ENCODE measurements at places on chromosomes 2 and 18. TPM values are rescaled to one million over a fixed set of nuclear protein-coding genes. Genes with fewer than 3 reads are reported as not detected.

DNA sequence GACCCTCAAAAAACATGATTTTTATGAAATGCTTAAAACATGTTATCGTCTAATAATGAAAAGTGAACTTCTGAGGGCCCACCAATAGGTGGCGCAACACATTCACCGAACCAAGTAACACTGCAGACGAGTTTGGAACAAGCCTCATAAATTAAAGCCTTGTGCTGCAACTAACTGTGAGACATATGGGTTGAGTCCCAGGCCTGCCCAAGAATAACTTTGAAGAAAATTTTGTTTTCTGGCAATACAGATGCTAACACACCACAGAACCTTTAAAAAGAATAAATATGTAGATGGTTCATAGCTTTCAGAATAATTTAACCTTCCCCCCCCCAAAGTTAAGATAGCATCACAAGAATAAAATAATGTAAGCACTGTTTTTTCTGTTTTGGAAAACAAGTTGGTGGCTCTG is 285.9 kb downstream of the RNF144A start:
- peak; percentile 44 for DNase-seq

GRCh38 chr2:31664949-31665724 is 84.4 kb upstream of the SRD5A2 start:
- DNase-seq, result no peak

GRCh38 chr18:50011813-50012435 is 183.0 kb downstream of the MYO5B start:
- DNase-seq, result no peak

DNA sequence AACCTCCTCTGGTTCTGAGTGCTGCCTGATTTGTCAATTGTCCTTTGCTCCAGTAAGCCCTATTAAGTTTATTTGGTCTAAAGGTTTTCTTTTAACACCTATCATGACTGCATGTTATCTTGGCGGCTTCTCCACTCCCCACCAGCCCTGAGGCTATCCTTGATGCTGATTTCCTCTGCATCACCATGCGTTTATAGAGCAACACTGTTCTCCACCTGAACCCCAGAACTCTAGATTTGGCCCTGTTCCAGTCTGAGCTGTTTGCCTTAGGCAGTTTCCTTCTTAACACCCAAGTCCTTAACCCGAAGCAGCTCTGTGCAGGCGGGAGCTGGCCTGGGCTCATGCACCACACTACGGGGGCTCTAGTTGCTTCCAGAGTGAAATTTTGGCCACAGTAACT is 98.2 kb upstream of the NPAS2 start:
- no peak for DNase-seq

- no peak for DNase-seq
Observed at GRCh38 chr2:220310451-220310861, 683.0 kb downstream of the SLC4A3 start.

The CD8B2 gene
- total RNA-seq, result 0.18 TPM

The SP9 gene
- total RNA-seq, result not detected

All from activated T-cell treated with anti-CD3 and anti-CD28 coated beads, Interleukin-2, amount 50 U/mL, for 4 hours (primary cell).